ENCODE measurements at places on chromosomes 13 and 19. TPM values are rescaled to one million over a fixed set of nuclear protein-coding genes. Genes with fewer than 3 reads are reported as not detected.

DNA sequence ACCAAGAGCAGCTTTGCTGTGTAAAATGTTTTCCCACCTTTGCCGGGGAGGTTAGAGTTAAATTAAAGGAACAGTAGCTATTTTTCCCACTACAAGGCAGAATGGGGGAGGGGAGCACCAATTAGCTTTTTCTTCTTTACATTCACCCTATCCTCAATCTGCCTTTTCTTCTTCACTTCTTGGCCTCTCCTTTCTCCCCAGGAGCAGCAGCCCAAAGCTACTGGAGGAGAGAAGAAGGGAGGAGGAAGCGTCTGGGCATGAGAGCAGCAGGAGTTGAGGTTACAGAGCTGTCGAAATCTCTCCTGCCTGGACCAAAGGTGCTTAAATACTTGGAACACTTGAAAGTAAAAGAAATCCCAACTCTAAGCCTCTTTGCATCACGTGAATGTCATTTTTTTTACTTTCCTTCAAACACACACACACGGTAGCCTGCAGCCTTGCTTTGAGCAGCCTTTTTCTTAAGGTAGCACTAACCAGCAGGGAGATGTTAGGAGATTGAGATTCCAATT lies 39.0 kb upstream of the WASF3 start:
- no peaks in the 10 kb centered on the region for H3K36me3 ChIP-seq
- no peak for DNase-seq
- H3K4me1 ChIP-seq = no peaks in the 10 kb centered on the region
- peaks cover 2% of the 10 kb centered on the region for H3K27me3 ChIP-seq
- H3K27ac ChIP-seq = no peak overlapping the region

DNA sequence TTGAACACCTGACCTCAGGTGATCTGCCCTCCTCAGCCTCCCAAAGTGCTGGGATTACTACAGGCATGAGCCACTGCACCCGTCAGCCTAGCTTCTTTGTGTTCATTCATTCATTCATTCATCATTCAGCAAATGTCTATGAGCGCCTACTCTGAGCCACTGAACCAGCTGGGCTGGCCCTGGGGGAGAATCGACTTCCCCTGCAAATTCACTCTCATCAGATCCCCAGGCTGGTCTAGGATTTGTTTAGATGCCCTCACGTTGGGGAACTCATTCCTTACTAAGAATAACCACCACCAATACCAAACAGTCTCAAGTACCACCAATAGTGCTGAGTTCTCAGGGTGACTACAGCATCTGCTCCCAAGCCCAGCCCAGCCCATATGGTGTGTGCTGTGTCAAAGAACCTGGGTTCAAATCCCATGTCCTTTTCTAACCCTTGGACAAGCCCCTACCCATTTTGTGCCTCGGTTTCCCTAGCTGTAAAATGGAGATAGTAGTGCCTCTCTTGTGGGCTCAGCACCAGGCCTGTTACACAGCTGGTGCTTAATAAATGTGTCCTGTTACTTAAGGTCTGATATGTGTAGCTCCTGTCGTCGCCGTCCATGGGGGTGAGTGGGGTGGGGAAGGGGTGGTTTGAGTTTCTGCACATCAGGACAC lies 16.8 kb downstream of the NRTN start:
- H3K27ac ChIP-seq = no peak overlapping the region
- H3K36me3 ChIP-seq = no peaks in the 10 kb centered on the region
- H3K4me1 ChIP-seq = no peaks in the 10 kb centered on the region

- no peak for DNase-seq
- no peaks in the 10 kb centered on the region for H3K36me3 ChIP-seq
- peaks cover 23% of the 10 kb centered on the region for H3K27me3 ChIP-seq
- no peak overlapping the region for H3K27ac ChIP-seq
- H3K4me1 ChIP-seq = no peaks in the 10 kb centered on the region
- H3K4me3 ChIP-seq = no peak overlapping the region
Measured at GRCh38 chr19:2587001-2587719, 111.2 kb downstream of the GADD45B start.

- H3K36me3 ChIP-seq = no peaks in the 10 kb centered on the region
- peaks cover 8% of the 10 kb centered on the region for H3K27me3 ChIP-seq
- peaks cover 5% of the 10 kb centered on the region for H3K4me1 ChIP-seq
- H3K27ac ChIP-seq = no peak overlapping the region
- no peak overlapping the region for H3K4me3 ChIP-seq
- DNase-seq = peak; percentile 86
Measured at GRCh38 chr19:54029930-54030490, 33.7 kb downstream of the VSTM1 start.

GRCh38 chr13:48156466-48156865 lies 61.6 kb upstream of the MED4 start:
- H3K36me3 ChIP-seq = peaks cover 3% of the 10 kb centered on the region
- DNase-seq = peak; percentile 90
- H3K27me3 ChIP-seq = no peaks in the 10 kb centered on the region
- peak overlapping the region; percentile 44 for H3K4me3 ChIP-seq
- H3K27ac ChIP-seq = peak overlapping the region; percentile 87

DNA sequence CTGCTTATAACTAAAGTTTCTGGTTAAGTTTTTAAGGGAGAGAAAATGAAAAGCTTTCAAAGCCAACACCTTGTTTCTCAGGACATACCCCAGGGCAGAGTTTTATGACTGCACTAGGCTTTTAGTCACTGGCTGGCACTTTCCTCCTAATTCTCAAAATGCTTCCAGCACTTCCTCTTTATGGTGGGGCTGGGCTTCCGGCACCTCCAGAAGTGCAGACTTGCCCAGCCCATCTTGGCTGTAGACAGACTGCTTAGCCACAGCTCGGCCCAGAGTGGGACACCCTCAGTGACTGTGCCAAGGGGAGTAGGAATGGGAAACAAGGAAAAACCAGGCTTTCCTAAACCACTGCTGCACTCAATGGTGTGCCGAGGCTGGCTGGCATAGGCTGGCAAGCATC lies 23.2 kb upstream of the GTF3A start:
- peaks cover 2% of the 10 kb centered on the region for H3K27me3 ChIP-seq
- H3K27ac ChIP-seq = no peak overlapping the region
- H3K4me3 ChIP-seq = no peak overlapping the region

- H3K4me1 ChIP-seq = peaks cover 10% of the 10 kb centered on the region
- no peak overlapping the region for H3K27ac ChIP-seq
- no peaks in the 10 kb centered on the region for H3K27me3 ChIP-seq
Measured at GRCh38 chr19:14575428-14575980, 3.6 kb upstream of the NDUFB7 start.

DNA sequence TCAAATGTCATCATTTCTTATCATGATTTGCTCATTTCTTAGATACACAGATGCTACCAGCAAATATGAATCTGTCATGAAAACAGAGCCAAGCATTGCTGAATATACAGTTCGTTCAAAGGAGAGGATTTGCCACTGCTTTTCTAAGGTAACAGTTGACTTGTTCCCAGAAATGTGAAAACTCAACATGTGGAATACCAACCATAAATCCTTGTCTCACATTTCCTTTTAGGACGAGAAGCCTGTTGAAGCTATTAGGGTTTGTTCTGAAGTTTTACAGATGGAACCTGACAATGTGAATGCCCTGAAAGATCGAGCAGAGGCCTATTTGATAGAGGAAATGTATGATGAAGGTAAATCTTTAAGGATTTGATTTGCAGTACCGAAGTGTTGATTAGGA lies 86.7 kb downstream of the DNAJC3 start:
- no peak for DNase-seq
- H3K27me3 ChIP-seq = no peaks in the 10 kb centered on the region
- no peaks in the 10 kb centered on the region for H3K4me1 ChIP-seq
- H3K27ac ChIP-seq = no peak overlapping the region
- peaks cover 30% of the 10 kb centered on the region for H3K36me3 ChIP-seq

DNA sequence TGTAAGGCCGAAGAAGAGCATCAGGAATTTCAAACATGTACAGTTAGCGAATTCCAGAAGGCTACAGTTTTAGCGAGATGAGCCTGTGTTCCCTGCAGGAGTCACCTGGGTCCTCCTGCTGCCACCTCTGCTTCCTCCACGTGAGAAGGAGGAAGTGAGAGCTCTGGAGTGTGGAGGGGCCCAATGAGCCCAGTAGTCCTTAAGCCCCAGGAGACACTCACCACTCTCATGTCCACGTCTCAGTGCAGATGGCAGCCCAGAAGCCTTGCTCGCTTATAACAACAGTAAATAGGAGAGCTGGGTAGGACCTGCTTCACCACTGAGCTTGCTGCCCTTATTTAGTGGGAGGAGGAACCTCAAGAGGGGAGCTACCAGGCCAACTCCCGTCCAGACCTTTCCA lies 44.3 kb downstream of the SERP2 start:
- no peak overlapping the region for H3K27ac ChIP-seq
- no peak for DNase-seq
- peaks cover 4% of the 10 kb centered on the region for H3K27me3 ChIP-seq
- no peaks in the 10 kb centered on the region for H3K36me3 ChIP-seq
- no peaks in the 10 kb centered on the region for H3K4me1 ChIP-seq
- H3K4me3 ChIP-seq = no peak overlapping the region

DNA sequence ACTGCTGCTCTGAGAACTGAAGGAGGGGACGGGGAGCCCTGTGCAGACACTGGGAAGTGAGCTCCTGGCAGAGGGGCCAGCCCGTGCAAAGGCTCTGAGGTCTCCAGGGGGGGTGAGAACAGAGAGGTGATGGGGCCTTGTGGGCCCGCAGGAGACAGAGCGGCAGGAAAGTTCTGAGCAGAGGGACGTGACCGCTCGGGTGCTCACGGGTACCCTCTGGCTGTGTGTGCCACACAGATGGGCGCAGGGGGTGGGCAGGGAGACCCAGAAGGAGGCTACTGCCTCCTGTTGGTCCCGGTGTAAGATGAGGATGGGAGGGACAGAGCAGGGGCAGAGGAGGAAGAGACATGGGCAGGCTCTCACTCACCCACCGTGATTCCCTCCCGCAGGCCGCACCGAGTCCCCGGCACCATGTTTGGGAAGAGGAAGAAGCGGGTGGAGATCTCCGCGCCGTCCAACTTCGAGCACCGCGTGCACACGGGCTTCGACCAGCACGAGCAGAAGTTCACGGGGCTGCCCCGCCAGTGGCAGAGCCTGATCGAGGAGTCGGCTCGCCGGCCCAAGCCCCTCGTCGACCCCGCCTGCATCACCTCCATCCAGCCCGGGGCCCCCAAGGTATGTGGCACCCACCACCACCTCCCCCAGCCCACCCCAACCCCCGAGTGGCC lies 27.5 kb upstream of the NCCRP1 start:
- no peaks in the 10 kb centered on the region for H3K4me1 ChIP-seq
- DNase-seq = no peak
- H3K36me3 ChIP-seq = no peaks in the 10 kb centered on the region
- no peak overlapping the region for H3K4me3 ChIP-seq

GJB6 gene
- total RNA-seq = 0.91 TPM

DNA sequence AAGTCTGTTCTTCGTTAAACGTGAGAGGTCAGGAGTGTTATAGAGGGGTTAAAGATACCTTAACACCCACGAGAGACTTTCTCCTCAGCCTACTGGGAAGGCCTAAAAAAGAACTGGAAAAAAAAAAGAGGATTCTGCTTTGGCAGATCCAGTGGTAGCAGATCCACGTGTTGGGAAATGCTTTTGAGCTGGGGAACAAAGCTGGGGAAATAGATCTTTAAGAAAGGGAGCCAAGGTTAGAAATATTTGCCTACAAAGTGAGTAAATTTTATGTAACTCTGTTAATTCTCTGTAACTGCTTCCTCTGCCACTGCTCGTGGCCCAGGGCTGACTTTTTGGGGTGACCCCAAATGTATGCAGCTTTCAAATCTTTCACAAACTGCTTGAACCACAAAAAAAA lies 11.7 kb downstream of the RFX2 start:
- H3K36me3 ChIP-seq = peaks cover 9% of the 10 kb centered on the region
- H3K27me3 ChIP-seq = no peaks in the 10 kb centered on the region

GRCh38 chr13:112854321-112854720 lies 114.7 kb upstream of the MCF2L start:
- H3K36me3 ChIP-seq = peaks cover 59% of the 10 kb centered on the region
- H3K4me3 ChIP-seq = no peak overlapping the region
- H3K27ac ChIP-seq = no peak overlapping the region
- H3K4me1 ChIP-seq = peaks cover 3% of the 10 kb centered on the region

ICAM5 gene
- total RNA-seq = 3.8 TPM

- no peak for DNase-seq
- no peak overlapping the region for H3K4me3 ChIP-seq
- no peaks in the 10 kb centered on the region for H3K27me3 ChIP-seq
- no peak overlapping the region for H3K27ac ChIP-seq
- H3K4me1 ChIP-seq = no peaks in the 10 kb centered on the region
- no peaks in the 10 kb centered on the region for H3K36me3 ChIP-seq
Measured at GRCh38 chr19:27972291-27973040, 1240.5 kb downstream of the UQCRFS1 start.

C1QTNF9 gene
- total RNA-seq = not detected

DNA sequence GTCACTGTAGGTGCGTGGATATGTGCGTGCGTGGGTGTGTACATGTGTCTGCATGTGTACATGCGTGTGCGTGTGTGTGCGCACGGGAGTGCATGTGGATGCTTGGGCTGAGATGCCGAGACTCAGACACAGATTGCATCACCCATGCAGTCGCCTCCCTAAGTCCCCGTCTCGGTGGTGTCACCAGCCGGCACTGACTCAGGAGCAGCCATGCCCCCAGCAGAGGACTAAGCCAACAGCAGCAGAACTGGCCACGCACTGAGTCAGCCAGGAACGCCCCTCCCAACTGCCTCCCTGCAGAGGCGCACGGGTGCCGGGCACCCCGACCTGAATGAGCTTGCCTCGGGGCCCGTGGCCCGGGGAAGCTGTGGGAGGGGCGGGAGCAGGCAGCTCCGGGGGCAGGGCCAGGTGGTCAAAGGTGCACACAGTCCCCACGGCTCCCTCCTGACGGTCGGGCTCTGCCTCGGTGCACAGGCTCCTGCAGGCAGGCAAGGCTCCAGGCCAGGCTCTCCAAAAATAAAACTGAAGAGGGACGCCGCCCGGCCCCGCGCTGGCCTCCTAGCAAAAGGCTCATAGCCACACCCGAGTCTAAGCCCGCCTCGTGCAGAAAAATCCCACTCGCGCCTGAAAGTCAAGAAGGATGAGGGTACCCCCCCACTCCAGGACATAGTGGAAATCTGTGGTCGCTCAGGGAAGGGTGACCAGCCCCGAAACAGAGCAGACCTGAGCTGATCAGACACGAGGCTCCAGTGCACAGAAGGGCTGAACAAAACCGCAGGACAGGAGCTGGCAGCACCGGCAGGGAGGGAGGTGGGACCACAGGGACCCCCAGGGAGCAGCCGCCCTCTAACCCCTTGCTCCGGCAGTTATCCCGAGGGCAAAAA lies 49.2 kb downstream of the GADD45B start:
- H3K27me3 ChIP-seq = no peaks in the 10 kb centered on the region
- no peaks in the 10 kb centered on the region for H3K36me3 ChIP-seq
- no peak overlapping the region for H3K27ac ChIP-seq
- no peaks in the 10 kb centered on the region for H3K4me1 ChIP-seq
- DNase-seq = no peak

GRCh38 chr13:64362564-64362963 lies 2867.6 kb downstream of the PCDH9 start:
- no peaks in the 10 kb centered on the region for H3K4me1 ChIP-seq
- H3K27ac ChIP-seq = no peak overlapping the region
- no peak overlapping the region for H3K4me3 ChIP-seq
- H3K27me3 ChIP-seq = no peaks in the 10 kb centered on the region

- H3K36me3 ChIP-seq = no peaks in the 10 kb centered on the region
- no peak overlapping the region for H3K27ac ChIP-seq
- H3K4me1 ChIP-seq = no peaks in the 10 kb centered on the region
- H3K4me3 ChIP-seq = no peak overlapping the region
- no peaks in the 10 kb centered on the region for H3K27me3 ChIP-seq
Measured at GRCh38 chr13:45915686-45916439, 64.3 kb upstream of the SIAH3 start.

ACER1 gene
- total RNA-seq = not detected

GRCh38 chr19:45471111-45471930 lies 3.5 kb downstream of the FOSB start:
- peaks cover 30% of the 10 kb centered on the region for H3K36me3 ChIP-seq
- no peak overlapping the region for H3K27ac ChIP-seq
- peak overlapping the region; percentile 42 for H3K4me3 ChIP-seq

NRTN gene
- total RNA-seq = 0.61 TPM

GRCh38 chr19:367963-368629 lies 23.5 kb upstream of the MIER2 start:
- H3K4me1 ChIP-seq = no peaks in the 10 kb centered on the region
- peaks cover 1% of the 10 kb centered on the region for H3K27me3 ChIP-seq
- no peaks in the 10 kb centered on the region for H3K36me3 ChIP-seq
- no peak overlapping the region for H3K27ac ChIP-seq
- no peak for DNase-seq

All from activated CD4-positive, alpha-beta T cell treated with anti-CD3 and anti-CD28 coated beads, Interleukin-2, amount 10 ng/mL, durations not matched to agents 24 days and 14 days (primary cell).